RWPE1 (cell line): ENCODE measurements at places on chromosomes 4 and X.

DNA sequence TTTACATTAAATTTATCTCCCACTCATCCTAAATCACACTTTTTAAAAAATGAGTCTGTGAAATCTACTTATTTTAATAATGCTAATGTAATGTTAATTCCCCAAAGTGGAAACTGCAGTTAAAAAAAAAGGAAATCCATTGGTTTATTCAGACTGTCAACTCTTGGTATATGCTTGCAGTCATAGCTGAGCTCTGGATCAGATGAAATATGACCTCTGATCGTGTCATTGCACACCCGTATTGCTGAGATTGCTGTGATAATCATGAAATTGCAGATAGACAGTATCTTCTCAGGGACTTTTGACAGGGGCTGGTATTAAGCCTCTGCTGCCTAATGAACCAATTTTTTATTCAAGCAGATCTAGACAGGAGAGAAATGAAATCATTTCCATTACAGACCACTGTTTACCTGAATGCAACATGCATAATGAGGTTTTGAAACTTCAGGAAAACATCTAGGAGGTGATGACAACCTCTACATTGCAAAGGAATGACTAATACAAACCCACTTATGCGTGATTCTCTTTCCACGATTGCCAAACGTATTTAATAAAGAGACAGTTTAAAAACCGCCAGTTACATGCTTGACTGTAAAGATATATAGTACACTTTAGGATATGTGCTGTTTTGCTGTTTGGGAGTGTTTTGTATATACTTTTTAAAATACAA is 138.3 kb upstream of the PUDP start:
- DNase-seq = no peak

DNA sequence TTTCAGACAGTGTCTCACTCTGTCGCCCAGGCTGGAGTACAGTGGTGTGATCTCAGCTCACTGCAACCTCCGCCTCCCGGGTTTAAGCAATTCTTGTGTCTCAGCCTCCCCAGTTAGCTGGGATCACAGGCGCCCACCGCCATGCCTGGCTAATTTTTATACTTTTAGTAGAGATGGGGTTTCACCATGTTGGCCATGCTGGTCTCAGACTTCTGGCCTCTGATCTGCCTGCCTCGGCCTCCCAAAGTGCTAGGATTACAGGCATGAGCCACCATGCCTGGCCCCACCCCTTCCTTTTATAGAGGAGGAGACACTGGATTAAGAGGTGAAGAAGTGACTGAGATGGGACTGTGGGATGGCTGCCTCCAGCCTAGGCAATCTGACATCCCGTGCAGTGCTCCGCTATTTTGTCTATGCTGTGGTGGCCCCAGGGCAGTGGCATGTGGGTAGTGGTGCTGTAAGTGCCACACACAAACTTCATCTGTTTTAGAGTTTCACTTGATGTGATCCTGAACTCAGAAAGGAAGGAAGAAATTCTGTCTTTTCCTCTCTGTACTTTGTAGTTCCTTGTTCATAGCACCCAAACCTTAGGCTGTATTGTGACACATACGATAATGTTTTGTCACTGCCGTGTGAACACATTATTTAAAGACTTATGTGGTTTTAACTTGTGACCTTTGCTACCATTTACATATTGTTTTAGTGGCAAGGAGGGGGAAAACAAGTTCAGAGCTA is 48.9 kb downstream of the FNIP2 start:
- DNase-seq = no peak

GRCh38 chrX:19005909-19006308 is 22.0 kb upstream of the PHKA2 start:
- DNase-seq = no peak

DNA sequence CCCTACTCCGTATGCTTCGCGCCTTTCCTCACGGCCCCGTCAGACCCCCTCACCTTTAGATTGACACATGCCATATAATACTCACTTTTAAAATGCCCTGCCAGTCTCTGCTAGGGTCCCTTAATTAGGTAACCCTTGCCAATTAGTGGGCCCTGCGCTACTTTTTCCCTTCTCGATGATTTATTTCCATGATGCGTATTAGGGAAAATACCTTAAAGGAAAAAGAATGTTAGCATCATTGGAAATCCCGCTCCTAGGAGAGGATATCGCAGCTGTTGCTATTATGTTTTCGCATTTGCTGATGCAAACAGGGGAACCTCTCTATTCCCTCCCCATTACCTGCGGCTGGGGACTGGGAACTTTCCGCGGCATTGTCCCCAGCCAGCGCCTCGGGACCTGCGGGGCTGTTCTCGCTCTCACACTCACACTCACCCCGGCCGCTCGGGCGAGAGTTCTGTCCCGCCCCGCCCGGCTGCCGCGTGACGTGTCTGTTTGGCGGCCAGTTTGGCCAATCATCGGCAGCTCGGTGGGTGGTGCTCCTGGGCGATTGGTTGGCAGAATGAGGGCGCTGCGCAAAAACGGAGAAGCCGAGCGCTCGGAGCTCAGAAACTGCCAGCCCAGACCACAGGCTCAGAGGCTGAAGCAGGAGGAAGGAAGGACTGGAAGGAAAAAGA is at the start of gene PCDH10:
Gene PCDH10 (plus strand): TSS at position 605 of the 674 bp plus-strand sequence. CDS start 847 bp downstream, outside the sequence.
- peak; percentile 93 for DNase-seq

- DNase-seq = no peak
Observed at GRCh38 chr4:17957688-17958087, 63.9 kb downstream of the LCORL start.
